Astrocyte of the spinal cord (primary cell): ENCODE measurements at places on chromosomes 3 and 15.
A peak's percentile ranks its signal among the peaks of the same experiment; 100 is the strongest.

DNA sequence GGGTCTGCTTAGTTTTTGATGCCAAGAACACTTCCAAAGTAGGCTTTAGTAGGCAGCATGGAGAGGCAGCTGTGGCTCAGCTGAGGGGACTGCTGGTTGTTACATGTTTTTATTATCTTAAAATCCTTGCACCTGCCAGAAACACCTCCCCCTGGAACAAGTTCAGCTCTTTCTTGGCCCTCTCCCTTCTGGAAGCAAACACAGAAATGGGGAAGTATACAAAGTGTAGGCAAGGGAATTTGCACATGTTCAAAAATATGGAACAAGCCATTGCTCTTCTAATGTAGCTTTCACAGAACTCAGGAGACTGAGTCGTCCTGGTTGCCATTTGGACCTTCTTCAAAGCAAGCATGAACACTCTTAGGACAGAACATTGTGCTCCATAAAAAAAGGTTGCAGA lies 169.1 kb upstream of the SEMA6D start:
- DNase-seq, result no peak

DNA sequence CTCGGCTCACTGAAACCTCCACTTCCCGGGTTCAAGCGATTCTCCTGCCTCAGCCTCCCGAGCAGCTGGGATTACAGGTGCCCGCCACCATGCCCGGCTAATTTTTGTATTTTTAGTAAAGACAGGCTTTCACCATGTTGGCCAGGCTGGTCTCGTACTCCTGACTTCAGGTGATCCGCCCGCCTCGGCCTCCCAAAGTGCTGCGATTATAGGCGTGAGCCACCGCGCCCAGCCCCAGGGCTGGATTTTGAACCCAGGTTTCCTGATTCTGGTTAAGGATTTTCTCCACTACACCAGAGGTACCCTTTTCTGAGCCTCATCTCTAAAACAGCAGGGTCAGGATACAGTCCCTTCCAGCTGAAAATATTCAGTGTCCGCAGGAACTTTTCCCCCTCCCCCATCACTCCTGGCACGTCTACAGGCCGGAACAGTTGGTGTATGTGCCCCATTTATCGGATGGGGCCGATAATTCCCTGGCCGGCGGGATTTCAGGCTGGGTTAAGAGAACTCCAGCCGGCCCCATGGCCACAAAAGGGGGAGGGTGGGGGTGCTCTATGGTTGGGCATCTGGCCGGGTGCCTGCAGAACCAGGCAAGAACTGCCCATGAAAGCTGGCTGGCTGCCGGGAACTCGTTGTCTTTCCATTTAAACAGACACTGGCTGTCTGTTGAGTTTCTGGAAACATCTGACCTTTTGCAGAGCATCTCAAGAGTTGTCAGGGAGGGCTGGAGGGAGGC lies 26.8 kb upstream of the SEMA4B start:
- peak; percentile 46 for DNase-seq

DNA sequence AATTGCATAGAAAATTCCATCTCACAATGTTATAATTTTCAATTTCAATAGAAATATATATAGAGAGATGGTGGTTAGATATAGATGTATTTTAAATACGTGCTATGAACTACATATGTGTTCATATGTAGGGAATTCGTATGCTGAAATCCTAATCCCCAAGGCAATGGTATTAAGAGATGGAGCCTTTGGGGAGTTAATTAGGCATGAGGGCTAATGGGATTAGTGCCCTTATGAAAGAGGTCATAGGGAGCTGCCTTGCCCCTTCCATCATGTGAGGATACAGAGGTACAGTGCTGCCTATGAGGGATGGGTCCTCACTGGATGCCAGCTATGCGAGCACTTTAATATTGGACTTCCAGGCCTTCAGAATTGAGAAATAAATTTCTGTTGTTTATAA lies 79.6 kb upstream of the CCDC54 start:
- DNase-seq, result no peak

GRCh38 chr3:56800832-56801661 lies 702 bp downstream of the ARHGEF3 start:
- DNase-seq, result no peak

GRCh38 chr3:52190294-52191074 lies 7.5 kb upstream of the ALAS1 start:
- peak; percentile 49 for DNase-seq

DNA sequence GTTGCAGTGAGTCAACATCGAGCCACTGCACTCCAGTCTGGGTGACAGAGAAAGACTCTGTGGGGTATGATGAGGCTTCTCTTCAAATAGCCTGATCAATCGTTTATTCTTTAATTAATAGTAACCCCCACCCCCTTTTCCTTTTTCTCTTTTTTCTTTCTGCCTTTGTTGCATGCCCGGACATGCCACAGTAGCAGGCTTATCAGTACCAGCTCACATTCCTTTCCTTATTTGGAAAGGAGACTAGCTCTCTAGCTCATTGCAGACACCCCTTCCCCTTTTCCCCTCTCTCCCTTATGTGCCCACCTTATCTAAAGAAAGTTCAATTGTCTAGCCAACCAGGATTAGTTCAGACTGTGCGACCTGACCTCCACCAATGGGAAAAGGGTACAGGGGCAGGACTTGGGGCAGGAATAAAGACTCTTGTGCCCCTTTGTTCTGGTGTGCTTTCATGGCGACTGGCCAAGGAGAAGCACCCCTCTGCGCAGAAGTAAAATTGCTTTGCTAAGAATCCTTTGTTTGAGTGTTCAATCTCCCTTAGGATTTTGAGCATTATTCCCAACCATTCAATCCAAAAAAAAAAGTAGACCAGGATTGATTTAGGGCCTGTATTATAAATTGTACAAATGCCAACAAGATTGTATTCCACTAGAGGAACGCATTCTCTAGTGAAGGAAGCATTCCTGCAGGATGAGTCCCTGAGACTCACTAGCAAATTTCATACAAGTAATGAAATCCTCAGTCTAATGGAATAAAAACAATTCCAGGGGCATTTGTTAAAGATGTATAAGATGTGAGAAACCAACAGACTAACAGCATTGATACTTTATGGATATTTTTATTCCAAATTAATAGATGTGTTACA lies 95.8 kb upstream of the SNRPN start:
- DNase-seq, result peak; percentile 29

- peak; percentile 81 for DNase-seq
Measured at GRCh38 chr3:129627350-129628168, 21.1 kb upstream of the PLXND1 start.

GRCh38 chr3:64612916-64613526 lies 74.8 kb downstream of the ADAMTS9 start:
- no peak for DNase-seq

DNA sequence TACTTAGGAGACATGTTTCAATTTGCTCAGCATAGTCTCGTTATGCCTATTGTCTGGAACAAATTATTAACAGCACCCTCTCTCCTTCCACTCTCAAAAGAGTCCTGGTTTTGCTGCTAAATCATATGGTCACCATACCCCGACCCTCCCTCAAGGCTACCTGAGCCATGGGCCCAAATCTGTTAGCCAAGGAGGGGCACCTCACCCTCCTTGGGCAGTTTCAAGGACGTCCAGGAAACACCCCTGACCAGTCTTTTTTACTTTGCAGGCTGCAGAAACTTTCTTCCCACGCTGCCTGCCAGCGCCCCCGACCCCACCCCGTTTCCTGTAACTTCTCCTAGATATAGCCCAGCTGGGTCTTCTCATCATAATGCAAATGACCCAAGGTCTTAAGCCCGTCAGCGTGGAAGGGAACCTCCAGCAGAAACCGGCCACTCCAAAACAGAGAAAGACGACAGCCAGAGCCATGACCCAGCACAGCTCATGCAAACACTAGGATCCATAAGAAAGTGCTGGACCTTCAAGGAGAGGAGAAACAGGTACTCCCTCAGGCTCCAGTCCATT lies 62.3 kb downstream of the ADCY5 start:
- DNase-seq, result no peak

DNA sequence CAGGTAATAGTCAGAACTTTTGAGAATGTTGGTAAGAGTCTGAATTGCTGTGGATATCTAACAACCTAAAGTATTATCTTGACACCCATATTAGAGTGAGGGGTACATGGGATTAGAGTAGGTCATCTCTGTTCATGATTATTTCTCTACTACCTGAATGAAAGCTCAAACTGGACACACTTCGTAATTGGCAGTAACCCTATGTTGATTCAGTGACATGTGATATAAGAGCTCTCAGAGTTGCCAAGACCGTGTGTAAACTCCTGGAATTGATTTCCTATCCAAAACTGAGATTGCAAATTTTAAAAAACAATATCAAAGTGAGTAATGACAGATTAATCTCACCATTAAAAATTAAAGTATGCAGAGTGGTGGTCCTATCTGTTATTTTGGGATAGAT lies 214.8 kb upstream of the ARHGEF26 start:
- no peak for DNase-seq

DNA sequence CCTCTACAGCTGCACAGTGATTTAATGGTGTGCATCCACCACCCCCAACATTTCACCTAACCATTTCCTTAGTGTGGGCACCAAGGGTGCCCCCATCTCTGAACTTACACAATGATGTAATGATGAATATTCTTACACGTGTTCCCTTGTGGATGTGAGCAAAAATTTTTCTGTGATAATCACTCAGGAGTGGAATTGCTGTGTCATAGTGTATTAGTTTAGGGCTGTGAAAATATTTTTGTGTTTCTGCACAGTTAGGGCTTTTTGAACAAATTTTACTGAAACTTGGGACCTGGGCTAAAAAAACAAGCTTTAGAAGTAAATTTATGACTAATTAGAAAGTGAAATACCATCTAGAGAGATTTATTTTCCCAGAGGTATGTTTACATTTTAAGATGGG lies 134.5 kb upstream of the CCNL1 start:
- no peak for DNase-seq
